Amniotic stem cell (primary cell): ENCODE measurements at places on chromosomes 7 and 10.

GRCh38 chr7:38679419-38679818 lies 48.2 kb upstream of the AMPH start:
- no peak for DNase-seq

DNA sequence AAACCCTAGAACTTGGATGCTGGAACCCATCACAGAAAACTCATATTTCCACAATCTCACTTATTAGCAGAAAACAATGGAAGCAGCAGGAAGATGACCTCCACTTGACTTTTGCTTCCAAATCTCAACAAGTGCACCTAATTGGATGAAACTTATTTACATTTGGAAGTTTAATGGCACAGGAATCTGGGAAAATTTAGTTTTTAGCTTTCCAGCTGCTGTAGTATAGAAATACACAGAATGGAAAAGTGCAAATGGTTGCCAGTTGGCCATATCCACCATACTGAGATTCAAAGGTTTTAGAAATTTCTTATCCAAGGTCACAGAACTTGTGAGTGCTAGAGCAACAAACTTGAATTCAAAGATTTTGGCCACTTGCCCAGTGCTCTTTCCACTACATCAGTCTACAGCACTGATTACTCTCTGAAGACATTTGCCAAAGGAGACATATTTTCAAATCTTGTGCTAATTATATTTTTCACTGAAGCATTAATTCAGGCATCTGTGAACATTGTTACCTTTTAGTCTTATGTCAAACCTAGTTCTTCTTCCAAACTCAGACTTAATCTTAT lies 9.3 kb upstream of the AHR start:
- DNase-seq, result no peak

GRCh38 chr7:27605689-27606269 lies 56.9 kb downstream of the HIBADH start:
- DNase-seq, result no peak

DNA sequence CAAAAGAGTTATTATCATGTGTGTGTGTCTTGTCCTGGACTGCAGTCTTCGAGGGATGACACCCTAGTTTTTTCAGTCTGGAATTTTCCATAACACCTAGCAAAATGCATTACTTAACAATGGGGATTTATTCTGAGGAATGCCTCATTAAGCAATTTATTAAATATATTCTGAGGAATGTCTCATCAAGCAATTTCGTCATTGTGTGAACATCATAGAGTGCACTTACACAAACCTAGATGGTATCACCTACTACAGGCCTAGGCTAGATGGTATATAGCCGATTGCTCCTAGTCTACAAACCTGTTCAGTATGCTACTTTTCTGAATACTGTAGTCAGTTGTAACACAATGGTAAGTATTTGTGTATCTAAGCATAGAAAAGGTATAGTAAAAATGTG lies 1.1 kb upstream of the STEAP4 start:
- no peak for DNase-seq

- no peak for DNase-seq
These were observed 31.9 kb upstream of the SMKR1 start for GRCh38 chr7:129470411-129470810.

GRCh38 chr7:4815121-4815520 lies 39.7 kb downstream of the AP5Z1 start:
- no peak for DNase-seq
